ENCODE measurements at places on chromosomes 4 and X.

DNA sequence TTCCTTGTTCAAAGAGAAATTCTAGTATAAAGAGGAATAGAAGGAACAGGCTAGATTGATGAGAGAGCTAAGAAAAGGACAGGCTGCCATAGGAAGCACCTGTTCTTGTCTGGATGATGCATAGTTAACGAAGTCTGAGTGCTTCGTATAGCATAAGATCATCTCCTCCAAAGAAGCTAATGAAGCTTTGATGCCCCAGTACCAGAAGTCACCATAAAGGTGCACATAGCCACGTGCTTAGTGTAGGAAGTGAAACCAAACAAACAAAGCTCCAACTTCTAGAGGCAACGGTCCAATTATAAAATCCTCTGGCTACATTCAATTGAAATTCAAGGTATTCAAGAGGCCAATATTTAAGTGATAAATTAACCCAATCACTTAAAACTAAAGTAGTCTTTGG, 31.0 kb downstream of the AFAP1 start:
- DNase-seq, result no peak

GRCh38 chrX:21487832-21488231, 113.6 kb downstream of the CNKSR2 start:
- DNase-seq, result no peak

DNA sequence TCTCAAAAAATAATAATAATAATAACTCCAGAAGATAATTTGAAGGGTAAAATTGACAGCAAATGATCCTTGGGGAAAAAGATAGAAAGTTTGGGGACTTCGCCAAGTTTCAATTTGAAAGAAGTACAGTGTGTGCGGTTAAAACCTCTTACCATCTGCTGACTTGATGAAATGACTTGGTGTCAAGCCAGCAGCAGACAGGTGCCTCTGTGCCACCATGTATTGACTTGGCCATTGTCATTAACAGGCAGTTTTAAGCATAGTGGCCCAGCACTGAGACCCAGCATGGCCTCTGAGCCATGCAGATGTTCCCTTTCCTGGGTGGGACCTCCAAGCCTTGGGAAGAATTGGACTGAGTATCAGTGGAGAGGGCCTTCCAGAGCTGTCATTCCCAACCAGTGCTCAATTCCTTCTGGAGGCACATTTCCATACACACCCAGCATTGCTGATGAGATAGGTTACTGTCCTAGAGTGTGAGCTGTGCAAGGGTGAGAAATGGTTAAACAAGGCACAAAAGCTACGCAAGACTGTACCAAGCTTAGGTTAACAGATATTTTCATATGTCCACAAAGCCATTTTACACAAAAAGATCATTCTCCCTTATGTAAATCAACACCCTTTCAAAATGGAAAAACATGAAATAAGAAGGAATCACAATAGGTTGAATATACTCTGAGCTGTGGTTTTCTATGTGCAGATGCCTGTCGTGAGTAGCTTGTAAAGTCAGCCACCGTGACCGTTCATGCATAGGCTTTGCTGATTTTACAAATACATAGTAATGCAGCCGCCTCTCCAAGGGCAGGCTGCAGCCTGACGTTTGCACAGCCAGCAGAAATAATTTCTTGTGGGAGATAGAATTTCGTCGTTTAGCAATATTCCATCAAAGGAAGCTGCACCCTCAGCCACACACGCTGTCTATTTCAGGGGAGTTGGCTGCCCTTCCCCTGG, 59.4 kb upstream of the FBXW7 start:
- no peak for DNase-seq

DNA sequence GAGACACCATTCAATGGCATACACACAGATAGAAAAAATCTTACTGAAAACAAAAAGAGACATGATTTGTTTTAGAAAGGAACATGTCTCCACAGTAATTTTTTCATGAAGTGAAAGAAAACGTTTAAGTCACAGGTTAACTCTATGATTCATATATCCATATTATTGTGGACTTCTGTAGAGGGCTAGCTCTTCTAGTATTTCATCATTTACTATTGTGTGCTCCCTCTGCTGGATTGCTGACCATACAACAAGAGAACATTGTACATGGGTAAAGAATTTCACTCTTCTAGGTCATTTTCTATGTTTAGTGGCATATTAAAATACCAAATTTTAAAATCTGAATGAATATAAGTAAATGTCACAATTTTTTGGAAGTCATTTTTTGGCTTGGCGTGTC, 91.8 kb upstream of the POU3F4 start:
- DNase-seq, result no peak

- DNase-seq, result no peak
Measured at GRCh38 chrX:14386981-14387380, 142.4 kb upstream of the GLRA2 start.

DNA sequence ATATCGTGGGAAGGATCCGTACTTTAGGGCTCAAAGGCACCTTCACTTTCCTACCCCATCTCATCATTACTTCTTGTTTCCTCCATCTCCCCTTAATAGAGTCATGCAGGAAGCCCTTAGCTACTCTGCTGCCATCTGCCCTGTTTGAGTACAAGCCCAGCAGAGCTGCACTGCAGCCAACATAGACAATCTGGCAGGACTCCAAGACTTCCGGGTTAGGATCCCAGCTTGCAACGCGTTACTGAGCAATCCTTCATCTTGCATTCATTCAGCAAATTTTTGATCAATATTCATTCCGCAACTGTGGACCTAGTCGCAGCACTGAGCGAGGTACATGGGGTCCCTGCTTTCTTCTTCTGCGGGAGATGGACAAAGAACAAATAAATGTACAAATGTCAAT, 344.9 kb downstream of the BCOR start:
- DNase-seq, result no peak

- DNase-seq, result no peak
Measured at GRCh38 chr4:128394778-128395177, 107.2 kb upstream of the PGRMC2 start.

DNA sequence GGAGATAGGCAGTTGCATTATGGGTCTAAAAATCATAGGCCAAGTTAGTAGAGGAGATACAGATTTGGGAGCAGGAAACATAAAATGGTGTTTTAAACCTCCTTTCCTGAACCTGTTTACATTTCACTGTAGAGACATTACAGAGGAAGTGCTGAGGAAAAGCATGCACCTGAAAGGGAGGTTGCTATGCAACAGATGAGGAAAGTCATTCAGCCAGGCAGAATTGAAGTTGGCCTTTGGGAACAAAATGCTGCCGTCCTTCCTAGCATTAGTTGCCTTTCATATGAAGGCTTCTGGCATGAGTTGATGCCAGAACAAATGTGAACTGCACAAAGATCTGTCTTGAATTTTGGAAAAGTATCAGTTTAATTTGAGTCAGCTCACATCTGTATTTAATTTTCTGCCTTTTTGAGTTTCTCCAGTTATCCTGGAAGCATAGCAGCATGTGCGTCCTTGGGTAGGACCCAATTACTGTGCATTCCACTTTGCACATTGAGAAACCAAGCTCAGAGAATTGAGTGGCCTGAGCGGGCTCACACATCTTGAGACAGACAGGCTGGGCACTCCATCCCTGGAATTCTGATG, 38.2 kb downstream of the MAGED1 start:
- no peak for DNase-seq

GRCh38 chrX:115023139-115023538, 5.7 kb upstream of the IL13RA2 start:
- no peak for DNase-seq

- DNase-seq, result no peak
Measured at GRCh38 chrX:37361596-37361995, 12.4 kb downstream of the PRRG1 start.

- DNase-seq, result no peak
Measured at GRCh38 chrX:31112226-31112999, 40.6 kb upstream of the FTHL17 start.

GRCh38 chrX:109709129-109709631, 23.9 kb downstream of the ACSL4 start:
- DNase-seq, result no peak

DNA sequence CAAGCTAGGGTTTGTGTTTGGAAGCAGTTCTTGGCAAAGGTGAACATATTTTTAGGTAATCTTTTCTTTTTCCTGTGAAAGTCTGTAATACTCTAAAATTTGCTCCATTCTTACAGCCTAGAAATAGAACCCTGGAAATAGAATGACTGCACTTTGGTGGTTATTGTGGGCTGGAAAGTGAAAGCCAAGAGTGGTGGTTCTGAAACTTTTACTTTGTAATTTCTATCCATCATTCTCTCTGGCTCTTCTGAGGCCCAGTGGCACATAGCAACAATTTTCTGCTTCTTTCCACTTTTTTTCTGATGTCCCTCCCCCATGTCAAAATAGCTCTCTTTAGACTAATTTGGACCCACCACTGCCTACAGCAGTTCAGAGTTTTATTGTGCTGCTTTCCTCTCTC, 300.4 kb upstream of the RPS6KA3 start:
- no peak for DNase-seq

DNA sequence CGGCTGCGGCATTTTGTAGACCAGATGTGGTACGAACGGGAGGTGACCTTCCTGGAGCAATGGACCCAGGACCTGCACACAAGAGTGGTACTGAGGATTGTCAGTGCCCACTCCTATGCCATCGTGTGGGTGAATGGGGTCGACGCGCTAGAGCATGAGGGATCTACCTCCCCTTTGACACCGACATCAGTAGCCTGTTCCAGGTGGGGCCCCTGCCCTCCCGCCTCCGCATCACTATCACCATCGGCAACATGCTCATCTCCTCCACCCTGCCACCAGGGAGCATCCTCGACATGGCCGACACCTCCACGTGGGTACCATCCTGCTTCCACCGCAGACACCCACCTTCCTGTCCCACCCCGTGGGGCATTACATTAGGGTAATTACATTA, 46.2 kb downstream of the SMARCA5 start:
- DNase-seq, result no peak

DNA sequence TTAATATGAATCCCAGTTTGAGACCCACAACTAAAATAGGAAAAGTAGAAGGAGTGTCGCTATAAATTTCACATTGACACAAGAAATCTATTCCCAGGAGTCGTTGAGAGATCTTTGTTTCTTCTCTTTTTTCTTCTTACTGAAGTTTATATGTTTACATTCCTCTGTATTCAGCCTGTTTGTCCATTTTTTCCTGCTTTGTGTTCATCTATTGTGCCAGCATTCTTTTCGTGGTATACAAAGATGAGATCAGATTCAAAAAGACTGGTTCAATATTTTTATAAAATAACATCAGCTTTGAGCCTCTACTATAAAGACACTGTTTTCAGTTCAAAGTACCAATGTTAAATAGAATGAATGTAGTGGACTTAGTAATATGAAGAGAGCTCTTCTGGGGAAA, 95.4 kb upstream of the MYOZ2 start:
- DNase-seq, result no peak

DNA sequence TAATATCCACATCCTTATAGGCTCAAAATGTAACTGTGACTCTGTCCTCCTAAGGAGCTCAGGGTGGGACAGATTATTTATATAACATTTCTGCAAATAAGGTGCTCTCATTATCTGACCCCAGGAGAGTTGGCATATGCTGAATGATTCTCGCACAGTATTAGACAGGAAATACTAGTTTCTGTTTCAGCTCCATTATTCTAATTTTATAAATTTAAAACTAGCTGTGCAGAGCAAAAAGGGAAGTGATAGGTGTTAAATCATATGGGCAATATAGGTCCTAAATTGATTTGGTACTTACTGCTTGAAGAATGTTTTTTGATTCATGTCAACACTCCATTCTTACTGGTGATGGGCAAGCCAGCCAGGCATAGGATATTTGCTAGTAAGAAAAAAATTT, 141.5 kb downstream of the GLRA2 start:
- no peak for DNase-seq

DNA sequence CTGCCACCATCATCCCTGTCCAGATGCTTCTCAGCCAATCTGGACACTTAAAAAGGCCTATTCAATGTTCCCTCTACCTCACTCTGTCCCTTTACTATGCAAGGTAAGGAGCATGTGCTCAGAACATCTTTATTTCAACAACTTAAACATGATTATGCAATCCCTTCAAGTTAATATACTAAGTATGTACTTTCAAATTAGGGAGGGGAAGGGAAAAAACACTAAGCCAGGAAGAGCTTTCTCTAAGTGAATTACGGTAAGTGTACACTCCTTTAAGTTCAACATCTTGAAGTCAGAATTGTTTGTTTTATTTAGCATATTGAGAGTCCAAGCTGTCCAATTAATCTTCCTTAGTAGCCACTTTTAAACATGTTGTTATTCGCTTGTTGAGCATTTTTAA, 14.1 kb downstream of the SLC10A7 start:
- no peak for DNase-seq

- no peak for DNase-seq
Measured at GRCh38 chrX:71859637-71860036, 51.0 kb upstream of the NHSL2 start.

DNA sequence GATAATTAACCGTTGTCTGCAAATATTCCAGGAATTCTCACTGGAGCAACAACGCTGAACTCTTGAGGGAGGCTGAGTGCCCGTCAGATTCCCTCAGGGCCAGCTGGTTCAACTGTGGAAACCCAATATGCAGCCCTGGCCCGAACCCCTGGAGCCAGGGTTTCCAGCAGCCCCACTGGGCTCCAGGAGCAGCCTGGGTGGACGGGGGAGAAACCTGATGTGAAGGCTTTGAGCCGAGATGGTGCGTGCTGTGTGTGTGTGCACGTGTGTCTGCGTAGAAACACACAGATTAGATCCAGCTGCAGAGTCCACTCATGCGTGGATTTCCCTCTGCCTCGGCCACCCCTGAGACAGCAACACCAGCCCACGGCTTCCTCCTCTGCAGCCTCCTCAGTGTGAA, 19.4 kb upstream of the SLC25A6 start:
- DNase-seq, result no peak
